ENCODE measurements at places on chromosomes 7 and 10. TPM values are rescaled to one million over a fixed set of nuclear protein-coding genes. Genes with fewer than 3 reads are reported as not detected.

DNA sequence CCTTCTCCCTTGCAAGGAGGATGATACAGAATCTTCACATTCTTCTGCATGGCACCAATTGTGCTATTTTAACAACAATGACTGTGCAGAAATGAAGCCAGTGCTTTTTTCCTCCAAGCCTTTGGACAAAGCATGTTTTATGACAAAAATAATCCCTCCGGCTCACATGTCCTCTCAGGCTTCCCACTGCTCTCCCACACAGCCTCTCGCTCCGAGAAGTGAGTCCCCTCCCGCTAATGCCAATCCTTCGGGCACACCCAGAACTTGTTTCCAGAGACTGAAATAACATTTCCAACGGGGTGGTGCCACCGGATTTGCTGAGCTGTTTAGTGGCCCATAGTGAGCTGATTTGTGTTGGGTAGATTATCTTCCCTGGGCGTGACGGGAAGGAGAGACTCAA lies 35.8 kb downstream of the RBM17 start:
- peak; percentile 48 for ATAC-seq

DNA sequence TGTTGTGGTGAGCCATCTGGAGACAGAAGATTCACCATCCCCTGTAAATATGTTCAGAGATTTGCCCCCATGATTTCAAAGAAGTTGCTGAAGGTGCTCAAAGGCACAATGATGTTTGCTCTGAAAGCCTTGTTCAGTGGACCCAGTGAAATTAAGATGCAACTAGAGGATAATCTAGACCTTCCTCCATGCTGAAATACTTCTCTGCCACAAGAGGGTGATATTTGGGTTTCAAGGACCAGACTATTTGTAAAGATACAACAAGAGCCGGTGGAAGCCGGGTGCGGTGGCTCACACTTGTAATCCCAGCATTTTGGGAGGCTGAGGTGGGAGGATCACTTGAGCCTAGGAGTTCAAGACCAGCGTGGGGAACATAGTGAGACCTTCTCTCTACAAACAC lies 13.5 kb upstream of the MSRB2 start:
- no peak for ATAC-seq

- ATAC-seq, result no peak
Observed at GRCh38 chr10:3687510-3688081, 97.4 kb downstream of the KLF6 start.

- no peak for ATAC-seq
Observed at GRCh38 chr7:92964141-92964540, 127.8 kb upstream of the CDK6 start.

DNA sequence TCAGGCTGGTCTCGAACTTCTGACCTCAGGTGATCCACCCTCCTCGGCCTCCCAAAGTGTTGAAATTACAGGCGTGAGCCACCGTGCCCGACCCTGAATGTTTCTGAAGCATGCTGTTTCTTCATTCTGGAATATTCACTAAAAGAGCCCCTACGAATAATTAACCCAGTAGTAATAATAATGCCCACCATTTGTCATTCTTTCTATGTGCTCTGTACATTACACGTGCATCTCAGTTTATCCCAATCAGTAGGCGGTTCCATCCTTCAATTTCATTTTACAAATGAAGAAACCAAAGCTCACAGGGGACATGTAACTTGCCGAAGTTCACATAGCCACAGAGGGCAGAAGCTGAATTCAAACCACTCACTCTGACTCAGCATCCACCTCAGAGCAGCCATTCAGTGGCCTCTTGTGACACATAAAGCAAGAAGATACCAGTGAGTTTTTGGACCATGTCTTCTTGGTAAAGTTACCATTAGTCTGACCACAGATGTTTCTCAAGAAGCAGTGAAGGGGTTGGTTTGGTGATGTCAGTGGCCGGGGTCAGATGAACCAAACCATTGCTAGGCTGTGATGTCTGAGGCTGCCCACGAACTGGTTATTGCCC lies 71.9 kb upstream of the DUSP5 start:
- no peak for ATAC-seq

DNA sequence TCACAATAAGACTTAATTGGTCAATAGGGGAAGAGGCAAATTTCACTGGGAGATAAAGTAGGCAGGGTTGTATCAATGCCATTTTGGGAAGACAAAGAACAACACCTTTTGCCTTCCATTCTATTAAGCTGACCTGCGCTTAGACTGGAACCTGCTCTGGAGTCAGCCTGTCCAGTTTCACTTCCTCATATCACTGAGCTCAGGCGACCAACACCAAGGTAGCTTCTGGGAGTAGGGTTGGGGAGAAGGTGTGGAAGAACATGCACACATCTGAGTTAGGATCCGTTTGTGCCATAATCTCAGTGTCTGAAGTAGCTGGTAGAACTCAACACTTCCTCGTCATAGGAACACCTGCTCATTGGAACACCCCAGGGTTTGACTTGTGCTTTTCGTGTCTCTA lies 527.4 kb upstream of the IGFBP3 start:
- peak; percentile 38 for ATAC-seq

GRCh38 chr10:8568401-8568800 lies 513.9 kb downstream of the GATA3 start:
- ATAC-seq, result peak; percentile 57

GRCh38 chr10:3528271-3528670 lies 256.7 kb downstream of the KLF6 start:
- no peak for ATAC-seq

- no peak for ATAC-seq
Observed at GRCh38 chr7:122416336-122416735, 111.8 kb upstream of the FEZF1 start.

DNA sequence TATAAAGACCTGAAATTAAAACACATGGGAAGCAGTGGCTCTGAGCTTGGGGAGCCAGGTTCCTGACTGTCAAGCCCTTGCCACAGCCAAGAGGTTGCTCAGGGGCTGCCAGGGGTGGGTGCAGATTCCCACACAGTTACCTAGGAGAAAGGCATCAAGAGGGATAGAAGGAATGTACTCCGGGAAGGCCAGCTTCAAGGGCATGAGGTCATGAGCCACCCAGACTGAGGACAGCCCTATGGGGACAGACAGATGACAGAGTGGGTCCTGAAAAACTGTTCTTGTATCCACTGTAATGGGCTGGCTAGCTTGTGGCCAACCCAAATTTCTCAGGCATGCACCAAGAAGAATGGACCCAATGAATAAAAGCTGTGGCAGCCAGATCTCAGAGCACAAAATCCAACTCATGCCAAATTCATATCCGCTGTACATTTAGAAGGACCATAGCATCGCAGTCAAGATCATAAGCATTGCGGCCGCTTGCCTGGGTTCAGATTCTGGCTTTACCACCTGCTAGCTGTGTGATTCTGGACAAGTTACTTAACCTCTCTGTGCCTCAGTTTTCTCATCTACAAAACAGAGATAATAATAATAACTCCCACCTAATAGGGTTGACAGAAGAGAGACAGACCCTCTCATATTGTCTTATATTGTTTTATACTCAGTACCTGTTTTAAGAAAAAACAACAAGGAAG lies 44.9 kb upstream of the KCNMA1 start:
- ATAC-seq, result no peak

- no peak for ATAC-seq
Observed at GRCh38 chr7:132112106-132112505, 464.2 kb downstream of the PLXNA4 start.

GRCh38 chr7:127754457-127754856 lies 102.5 kb downstream of the SND1 start:
- no peak for ATAC-seq

DNA sequence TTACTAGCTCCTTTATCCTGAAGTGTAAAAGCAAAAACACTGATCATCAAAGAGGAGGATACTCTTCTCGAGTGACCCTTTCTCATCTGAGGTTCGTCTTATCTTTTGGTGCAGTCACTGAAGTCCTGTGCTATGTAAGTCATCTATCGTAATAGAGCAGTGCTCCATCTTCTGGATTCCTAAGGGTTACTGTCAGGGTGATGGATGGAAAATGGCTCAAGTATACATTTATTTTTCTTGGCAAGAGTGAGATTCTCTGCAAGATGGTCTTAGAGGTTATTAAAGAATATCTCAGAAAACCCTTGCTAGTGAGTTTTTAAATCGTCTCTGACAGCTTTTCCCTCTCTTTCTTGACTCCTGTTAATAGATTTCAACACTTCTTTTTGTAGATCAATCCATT lies 12.4 kb downstream of the PRKG1 start:
- ATAC-seq, result no peak

GRCh38 chr7:116354546-116355423 lies 144.4 kb downstream of the TES start:
- ATAC-seq, result peak; percentile 79

- no peak for ATAC-seq
Observed at GRCh38 chr10:14476006-14476405, 145.3 kb upstream of the FRMD4A start.

DNA sequence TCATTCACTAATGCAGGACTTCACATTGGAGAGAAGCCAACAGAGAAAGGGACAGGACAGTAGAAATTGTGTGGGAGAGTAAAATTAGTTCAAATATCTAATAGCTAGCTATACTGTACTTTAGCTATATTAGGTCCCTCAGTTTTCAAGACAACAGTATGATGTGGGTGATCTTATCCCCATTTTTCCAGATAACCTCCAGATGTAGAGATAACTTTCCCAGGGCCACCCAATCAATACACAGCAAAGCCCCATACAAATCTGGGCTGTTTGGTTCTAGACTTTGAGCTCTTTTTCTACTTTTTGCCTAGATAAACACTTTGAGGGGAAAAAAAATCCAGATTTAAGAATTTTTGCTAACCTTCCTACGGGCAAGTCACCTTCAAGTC lies 482 bp upstream of the CLDN12 start:
- no peak for ATAC-seq

- no peak for ATAC-seq
Observed at GRCh38 chr10:15137636-15138035, 30.9 kb downstream of the NMT2 start.

DNA sequence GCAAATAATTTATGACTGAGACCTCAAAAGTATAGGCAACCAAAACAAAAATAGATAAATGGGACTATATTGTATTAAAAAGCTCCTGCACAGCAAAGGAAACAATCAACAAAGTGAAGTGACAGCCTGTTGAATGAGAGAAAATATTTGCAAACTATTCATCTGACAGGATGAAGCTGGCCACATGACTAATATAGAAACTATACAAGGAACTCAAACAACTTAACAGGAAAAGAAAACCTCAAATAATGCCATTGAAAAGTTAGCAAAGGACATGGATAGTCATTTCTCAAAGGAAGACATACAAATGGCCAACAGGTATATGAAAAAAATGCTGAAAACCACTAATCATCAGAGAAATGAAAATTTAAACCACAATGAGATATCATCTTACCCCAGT lies 245.1 kb downstream of the STK31 start:
- no peak for ATAC-seq

GRCh38 chr7:1204460-1205140 lies 28.1 kb upstream of the UNCX start:
- ATAC-seq, result no peak

GRCh38 chr10:116059320-116059719 lies 213.7 kb downstream of the GFRA1 start:
- no peak for ATAC-seq

DNA sequence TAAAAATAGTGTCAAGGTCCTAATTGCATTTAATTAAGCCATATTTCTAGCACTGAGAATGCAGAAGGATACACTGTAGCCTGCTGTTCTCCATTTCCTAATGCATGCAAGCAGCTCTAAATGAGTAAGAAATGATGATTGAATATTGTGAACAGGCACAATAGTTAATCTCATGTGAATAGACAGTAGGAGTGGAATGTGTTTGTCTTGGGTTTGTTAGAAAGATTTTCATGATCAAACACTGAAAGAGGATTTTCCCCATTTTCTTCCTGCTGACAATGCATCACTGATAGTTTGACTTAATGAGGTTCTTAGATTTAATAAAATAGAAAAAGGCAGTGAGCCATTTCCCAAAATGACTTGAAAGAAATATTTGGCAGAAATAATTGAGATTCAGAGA lies 43.1 kb upstream of the TRUB1 start:
- ATAC-seq, result peak; percentile 47

- no peak for ATAC-seq
Observed at GRCh38 chr10:121607310-121608055, 9.2 kb upstream of the FGFR2 start.

GRCh38 chr10:81886939-81887338 lies 11.9 kb downstream of the NRG3 start:
- ATAC-seq, result no peak

DNA sequence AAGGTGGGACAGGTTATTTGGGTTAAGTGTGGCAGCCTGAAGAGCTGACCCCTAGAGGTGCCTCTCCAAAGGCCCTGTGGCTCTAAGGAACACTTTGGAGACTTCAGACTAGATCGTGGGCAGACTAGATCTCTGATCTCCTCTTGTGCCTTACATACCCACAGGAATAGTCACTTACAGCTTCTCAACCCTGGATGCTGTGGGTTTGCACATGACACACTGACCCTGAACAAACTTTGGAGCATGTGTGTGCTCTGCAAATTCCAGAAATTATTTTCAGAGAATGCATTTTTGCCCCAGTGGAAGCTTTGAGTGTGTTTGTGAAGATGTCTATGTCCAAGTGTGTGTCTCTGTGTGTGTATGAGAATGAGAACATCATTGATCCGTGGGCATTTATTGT lies 119.6 kb downstream of the EMX2 start:
- ATAC-seq, result no peak

DNA sequence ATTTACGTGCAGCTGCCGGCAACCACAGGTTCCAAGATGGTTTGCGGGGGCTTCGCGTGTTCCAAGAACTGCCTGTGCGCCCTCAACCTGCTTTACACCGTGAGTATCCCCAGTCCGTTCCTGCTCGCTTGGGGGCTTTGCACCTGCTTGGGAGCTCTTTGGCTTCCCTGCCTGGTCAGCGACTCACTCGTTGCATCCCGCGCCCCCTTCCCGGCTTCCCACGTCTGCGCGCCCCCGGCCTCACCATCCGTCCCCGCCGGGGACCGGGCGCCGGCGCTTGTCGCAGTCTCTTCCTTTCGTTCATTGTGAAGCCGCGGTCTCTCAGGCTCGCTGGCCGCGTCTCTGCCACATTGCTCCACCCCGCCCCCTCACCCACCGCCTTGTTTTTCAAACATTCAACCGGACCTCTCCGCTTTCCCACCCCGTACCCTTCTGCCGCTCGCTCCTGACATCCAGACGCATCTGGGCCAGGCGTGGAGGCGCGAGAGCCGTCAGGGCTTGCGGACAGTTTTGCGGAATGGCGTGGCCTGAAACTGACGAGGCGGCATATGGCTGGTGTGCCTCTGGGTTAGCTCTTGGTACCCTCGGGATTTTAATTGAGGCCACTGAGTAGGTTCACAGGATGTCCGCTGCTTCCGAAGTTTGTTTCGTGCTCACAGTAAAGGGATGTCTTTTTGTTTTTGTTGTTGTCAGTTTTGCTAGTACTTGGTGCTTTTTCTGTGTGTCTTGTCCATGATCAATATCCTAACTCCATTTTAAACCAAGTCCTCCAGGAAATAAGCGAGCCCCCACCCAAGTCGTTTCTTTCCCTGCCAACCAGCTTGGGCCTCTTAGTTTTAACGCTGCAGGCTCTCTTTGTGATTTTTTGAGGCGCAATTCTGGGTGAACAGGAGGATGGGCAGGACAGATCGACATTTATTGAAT lies 639 bp downstream of the TSPAN13 start:
- peak; percentile 35 for ATAC-seq

- ATAC-seq, result no peak
Observed at GRCh38 chr10:70198696-70199466, 28.6 kb upstream of the SAR1A start.

- ATAC-seq, result no peak
Observed at GRCh38 chr7:54864663-54865062, 105.7 kb upstream of the SEC61G start.

Gene MSS51
- 1.2 TPM for total RNA-seq

Gene GRID2IP
- total RNA-seq, result 0.12 TPM

Gene MYL10
- not detected for total RNA-seq

Gene GDF2
- total RNA-seq, result not detected

Gene H2BK1
- total RNA-seq, result not detected

Gene TRIM74
- total RNA-seq, result not detected

Gene NPTX2
- total RNA-seq, result 1.4 TPM

Gene CYP3A7
- total RNA-seq, result not detected

Gene ARHGEF5
- 47.0 TPM for total RNA-seq

Gene EN2
- total RNA-seq, result not detected
